ENCODE measurements at places on chromosomes 4 and X.

- no peak for DNase-seq
Measured at GRCh38 chr4:152965611-152966010, 29.5 kb downstream of the FHDC1 start.

DNA sequence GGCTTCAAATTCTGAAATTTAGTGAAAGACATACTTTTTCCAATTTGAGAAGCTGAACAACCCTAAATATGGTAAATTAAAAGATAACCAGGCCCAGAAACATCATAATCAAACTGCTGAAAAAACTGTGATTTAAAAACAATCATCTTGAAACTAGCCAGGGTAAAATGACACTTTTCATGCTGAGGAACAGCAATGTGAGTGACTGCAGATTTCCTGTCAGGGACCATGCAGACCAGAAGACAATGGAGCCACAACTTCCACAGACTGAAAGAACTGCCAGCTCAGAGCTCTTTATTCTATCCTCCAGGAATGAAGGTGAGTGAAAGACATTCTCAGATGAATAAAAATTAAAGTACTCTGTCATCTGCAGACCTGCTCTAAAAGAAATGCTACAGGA, 73.3 kb downstream of the NAT8L start:
- no peak for DNase-seq

DNA sequence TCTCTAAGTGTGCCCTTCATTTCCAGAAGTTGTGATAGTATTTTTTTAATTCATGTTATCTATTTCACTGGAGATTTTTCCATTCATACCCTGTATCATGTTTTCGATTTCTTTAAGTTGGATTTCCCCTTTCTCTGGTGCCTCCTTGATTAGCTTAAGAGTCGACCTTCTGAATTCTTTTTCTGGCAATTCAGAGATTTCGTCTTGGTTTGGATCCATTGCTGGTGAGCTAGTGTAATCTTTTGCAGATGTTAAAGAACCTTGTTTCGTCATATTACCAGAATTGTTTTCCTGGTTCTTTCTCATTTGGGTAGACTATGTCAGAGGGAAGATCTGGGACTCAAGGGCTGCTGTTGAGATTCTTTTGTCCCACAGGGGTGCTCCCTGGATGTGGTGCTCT, 9.1 kb upstream of the SH3BP2 start:
- DNase-seq: no peak

- DNase-seq: no peak
Measured at GRCh38 chr4:128880662-128881061, 71.2 kb downstream of the JADE1 start.

DNA sequence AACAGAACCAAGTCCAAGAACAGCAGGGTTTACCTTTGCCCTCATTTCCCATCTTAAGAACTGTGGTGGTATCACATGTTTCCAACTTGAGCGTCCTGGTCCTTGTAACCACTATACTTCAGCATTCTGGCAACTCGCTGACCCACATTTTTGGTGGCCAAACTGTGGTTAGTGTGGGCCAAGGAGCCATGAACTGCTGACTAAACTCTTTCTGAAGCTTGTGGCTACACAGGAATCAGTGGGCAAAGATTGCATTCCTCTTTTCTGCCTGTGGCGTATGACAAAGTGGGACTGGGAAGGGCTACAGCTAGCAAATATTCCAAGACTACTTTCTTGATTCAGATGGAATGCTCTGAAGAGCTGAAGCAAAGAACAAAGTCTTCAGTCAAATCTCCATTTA, 106.3 kb upstream of the MID1 start:
- no peak for DNase-seq

- no peak for DNase-seq
Measured at GRCh38 chr4:33924239-33924638, 2320.1 kb downstream of the ARAP2 start.

GRCh38 chr4:118884716-118885115, 3.9 kb upstream of the SYNPO2 start:
- no peak for DNase-seq

DNA sequence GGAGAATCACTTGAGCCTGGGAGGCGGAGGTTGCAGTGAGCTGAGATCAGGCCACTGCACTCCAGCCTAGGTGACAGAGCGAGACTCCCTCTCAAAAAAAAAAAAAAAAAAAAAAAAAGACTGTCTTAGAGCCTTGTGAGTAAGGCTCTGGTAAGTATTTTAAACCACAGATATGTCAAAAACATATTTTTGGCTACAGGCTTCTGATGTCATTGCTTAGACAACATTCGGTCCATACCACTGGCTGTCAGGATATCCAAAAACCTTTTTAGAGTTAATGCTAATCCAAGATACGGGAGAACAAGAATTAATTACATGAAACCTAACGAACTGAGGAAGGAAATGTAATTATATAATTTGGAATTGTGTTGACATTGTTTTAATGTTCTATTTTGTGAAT, 999.5 kb upstream of the PABPC4L start:
- no peak for DNase-seq
